ENCODE measurements at places on chromosomes 7 and 10.

- no peak for DNase-seq
Measured at GRCh38 chr10:105952153-105952552, 1212.4 kb downstream of the SORCS1 start.

DNA sequence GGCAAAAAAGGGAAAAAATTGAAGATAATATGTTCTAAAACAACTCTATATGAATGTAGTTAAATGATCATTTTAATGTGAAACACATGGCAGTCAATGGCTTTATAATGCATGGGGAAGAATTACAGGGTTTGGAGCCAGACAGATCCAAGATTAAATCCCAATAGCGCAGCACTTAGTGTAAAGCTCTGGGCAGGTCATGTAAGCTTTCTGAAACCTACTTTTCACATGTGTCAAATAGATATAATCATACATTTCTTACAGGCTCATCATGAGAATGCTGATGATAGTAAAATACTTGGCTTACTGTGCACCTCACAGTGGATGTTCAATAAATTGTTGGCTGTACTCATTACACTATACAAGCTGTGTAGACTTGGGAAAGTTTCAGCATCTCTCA, 48.0 kb upstream of the ZNF365 start:
- DNase-seq, result no peak

DNA sequence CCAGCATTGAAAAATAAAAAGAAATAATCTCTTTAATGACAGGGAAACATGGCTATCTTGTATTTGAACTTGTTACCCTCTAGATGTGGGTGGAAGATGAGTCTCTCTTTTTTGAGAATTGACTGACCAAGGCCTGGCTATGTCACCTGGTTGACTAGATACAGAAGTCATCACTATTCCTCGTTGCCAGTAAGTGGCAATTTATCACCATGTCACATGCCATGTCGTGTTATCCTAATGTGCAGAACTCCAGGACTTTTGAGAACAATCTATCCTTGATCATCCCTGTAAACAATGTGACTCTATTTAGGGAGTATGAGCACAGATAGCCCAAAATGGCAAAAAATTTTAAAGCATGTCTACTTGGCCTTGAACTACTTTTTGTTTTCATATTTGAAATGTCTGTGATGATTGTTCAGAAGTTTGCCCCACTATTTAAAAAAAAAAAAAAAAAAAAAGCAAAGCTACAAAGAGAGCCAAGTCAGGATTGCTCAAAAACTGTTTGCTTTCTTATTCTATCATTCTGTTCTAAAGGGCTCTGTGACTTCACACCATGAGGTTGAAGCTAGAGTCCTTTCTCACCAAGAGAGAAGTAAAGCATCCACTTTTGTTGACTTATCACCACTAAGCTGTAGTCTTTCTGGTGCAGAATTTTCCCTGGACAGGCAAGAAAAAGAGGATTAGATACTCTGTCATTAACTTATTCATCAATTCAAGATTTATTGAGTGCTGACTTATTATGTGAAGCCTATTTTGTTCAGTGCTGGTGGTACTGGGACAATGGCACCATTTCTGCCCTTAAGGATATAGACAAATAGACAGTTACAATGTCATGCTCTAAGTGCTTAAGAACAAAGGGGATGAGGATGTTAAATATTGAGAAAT, 10.4 kb upstream of the WIPF3 start:
- no peak for DNase-seq

GRCh38 chr10:59258890-59259289, 82.4 kb downstream of the PHYHIPL start:
- DNase-seq, result no peak

GRCh38 chr7:69682518-69682917, 84.2 kb downstream of the AUTS2 start:
- no peak for DNase-seq

DNA sequence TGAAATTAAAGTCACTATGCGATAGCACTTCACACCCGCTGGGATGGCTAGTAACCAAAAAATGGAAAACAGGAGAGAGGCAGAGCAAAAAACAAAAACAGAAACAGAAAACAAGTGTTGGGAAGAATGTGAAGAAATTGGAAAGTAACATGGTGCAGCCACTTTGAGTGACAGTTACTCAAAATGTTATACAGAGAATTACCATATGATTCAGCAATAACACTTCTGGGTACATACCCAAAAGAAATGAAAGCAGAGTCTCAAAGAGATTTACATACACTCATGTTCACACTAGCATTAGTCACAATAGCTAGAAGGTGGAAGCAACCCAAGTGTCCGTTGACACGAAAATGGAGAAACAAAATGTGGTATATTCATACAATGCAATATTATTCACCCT, 88.6 kb upstream of the KCNIP2 start:
- no peak for DNase-seq

DNA sequence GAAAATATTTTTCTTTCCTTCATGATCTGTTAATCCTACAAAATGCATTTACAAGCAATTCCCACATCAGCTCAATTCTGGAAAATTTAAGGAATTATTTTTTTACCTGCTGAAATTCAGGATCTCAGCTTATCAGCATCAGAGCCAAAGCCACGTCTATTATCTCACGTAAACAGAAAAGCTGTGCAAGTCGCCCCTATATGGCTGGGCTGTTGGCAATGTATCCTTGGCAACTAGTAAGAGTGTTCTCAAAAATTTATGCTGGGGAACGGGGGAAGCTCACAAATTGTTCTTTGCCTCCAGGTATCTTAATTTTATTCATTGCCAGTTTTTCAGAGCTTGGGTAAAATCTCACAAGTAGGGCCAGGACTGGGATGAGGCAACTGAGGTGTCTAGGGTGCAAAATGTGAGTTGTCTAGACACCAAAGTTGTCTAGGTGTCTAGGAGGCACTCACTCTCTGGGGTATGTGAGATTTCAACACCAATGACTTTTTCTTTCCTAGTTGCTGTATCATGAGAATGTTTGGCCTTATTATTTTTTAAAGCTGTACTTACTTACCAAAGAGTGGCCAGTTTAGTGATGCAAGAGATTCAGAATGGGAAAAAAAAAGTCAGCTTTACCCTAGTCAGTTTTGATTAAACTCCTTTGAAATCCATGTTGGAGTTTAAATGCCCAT, 5.1 kb downstream of the GSTO2 start:
- no peak for DNase-seq

Data from activated CD8-positive, alpha-beta memory T cell treated with anti-CD3 and anti-CD28 coated beads, Interleukin-2, amount 10 ng/mL, durations not matched to agents 7 days and 5 days (primary cell).